DMS53 (cell line): ENCODE measurements at places on chromosomes 16 and 17.

DNA sequence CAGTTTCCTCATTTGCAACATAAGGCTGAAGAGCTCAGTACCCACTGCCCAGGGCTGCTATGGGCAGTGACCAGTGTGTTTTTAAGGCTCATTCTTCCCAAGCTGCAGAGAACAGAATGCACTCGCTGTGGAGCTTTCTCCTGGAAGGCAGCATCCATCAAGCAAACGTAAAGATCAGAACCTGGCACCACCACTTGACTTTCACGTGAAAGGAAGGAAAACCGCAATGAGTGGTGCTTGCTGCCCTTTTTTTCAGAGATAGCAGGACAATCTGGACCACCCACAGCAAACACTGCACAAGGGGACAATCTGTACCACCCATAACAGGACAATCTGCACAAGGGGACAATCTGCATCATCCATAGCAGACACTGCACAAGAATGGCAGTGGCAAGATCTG is 11.2 kb downstream of the CSNK1D start:
- DNase-seq = no peak

GRCh38 chr17:57143361-57143760 is 58.3 kb downstream of the AKAP1 start:
- no peak for DNase-seq

DNA sequence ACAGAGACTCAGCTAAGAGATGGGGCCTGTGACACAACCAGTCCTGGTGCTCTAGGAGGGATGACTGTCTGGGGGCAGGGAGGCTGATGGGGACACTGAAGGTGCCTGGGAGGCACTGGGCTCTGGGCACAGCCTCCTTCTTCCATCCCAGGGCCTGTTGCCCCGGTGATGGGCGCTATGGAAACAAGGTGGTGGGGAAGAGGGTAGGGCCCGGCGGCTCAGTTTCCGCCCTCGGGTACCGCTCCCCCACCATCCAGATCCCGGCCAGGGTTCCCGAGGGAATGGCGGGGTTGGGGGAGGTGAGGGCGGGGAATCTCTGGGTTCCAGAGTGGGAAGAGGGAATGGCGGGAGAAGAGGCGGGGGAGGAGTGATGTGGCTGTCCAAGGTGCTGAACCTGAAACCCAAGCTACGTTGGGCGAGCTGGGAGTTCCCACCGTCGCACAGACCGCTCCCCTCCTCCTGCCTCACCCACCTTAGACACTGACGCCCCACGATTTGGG is 981 bp downstream of the KCNH4 start:
- peak; percentile 39 for DNase-seq

DNA sequence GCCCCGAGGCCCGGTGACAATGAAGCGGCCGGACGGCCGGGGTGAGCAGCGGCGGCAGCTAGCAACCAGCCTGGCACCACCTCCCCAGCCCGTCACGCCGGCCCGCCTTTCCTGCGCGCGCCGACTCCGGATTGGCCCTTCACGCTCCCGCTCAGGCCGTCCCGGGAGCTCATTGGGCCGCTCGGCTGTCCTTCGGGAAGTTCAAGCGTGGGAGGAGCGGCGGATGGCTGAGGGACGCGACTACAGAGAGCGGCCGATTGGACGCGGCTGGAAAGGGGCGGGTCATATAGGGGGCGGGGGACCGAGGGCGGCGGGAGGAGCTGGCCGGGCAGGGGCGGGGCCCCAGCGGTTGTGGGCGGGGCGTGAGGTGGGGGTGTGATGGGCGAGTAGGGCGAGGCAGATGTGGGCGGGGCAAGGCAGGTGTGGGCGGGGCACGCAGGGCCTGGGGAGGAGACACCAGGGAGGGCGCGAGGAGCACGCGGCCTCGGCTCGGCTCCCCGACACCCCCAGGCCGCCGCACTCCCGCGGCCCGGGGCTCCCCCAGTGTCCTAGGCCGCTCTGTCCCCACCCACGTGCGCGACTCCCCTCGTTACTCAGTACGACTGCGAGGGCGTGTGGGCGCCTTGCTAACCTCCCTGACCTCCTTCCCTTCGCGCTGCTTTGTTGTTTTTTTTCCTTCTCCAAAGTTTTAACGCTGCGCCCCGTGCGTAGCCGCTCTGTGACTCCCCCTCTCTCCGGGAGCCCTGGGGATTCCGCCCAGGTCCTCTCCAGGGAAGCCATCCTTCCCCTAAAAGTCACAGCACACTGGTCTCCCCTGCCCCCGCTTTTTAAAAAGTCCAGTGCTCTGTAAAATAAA is at the start of gene CEP131:
TSS of gene CEP131 (minus strand) at position 60 of the 856 bp plus-strand sequence. CDS start 2,909 bp downstream, outside the sequence.
- peak; percentile 100 for DNase-seq

DNA sequence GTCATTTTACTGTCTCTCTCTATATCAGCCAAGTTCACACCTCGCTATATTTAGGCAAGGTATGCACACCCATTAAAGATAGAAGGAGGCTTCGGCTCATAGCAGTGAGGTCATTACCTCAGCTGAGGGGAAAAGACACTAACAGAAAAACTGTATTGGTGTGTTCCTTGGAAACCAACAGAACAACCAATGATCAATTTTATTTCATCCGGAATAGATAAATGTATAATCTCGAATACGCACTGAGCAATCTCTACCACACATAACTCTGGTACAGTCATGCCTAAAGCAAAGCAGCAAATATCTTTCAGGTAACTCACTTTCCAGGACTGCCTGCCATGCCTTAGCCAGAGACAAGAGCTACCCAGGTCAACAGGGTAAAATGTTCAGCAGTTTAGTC is 109.9 kb upstream of the CORO6 start:
- no peak for DNase-seq

GRCh38 chr17:10107316-10108165 is 90.9 kb downstream of the GAS7 start:
- no peak for DNase-seq

DNA sequence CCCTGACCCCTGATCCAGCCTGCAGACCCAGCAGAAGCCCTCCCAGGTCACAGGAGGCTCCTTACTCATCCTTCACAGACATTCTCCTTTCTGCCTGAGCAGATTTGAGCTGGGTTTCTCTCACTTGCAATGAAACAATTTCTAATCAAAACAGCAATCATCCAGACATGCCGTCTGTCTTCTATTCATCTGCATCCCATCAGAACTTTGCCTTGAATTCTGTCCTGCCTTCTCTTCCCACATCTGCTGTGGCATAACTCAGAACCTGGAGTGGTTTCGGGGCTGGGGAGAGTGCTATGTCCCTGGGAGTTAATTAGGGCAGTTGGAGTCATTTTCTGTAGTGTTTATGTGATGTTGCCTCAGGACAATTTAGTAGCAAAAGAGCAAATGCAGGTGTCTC is 278.6 kb downstream of the CBLN1 start:
- no peak for DNase-seq

GRCh38 chr16:50310308-50311133 is 44.2 kb downstream of the ADCY7 start:
- no peak for DNase-seq

GRCh38 chr16:85104821-85105391 is 7.4 kb downstream of the CIBAR2 start:
- peak; percentile 51 for DNase-seq

DNA sequence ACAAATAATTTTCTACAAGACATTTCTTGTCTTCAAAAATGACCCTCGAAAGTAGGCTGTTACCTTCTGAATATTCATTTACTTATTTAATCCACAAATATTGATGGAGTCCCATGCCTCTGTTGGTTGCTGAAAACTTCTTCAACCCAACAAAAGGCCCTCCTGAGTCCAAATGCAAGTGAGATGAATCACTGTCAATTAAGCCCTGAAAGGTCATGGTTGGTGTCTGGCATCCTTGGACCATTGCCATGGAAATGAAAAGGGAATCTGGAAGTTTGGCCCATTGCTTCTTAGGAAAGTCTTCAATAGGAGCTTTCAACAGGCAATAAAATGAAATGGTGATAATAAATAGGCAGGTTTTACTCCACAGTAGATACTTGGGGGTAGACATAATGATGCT is 364.7 kb upstream of the DYNLRB2 start:
- DNase-seq = peak; percentile 20

GRCh38 chr16:66728804-66729203 is 22.6 kb downstream of the DYNC1LI2 start:
- no peak for DNase-seq

GRCh38 chr17:78342449-78343186 is 17.3 kb downstream of the SOCS3 start:
- peak; percentile 66 for DNase-seq

DNA sequence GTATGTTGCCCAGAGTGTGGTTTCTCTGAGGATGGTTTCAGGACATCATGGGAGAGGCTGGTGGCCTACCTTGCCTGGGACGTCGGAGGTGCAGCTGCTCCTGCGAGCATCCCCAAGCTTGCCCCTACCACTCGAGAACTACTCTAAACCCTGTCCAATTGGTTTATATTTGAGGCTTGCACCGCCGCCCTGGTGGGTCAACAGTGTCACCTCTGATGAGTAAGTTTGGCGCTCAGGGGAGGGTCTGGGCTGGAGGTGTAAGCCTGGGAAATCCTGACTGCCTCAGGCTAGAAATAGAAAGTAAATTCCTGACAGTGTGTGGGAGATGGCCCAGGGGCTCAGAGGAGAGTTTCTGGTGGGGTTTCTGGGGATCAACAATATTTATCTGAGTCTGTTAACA is 48.2 kb downstream of the CCDC42 start:
- no peak for DNase-seq

GRCh38 chr17:58338841-58339754 is 10.5 kb upstream of the TSPOAP1 start:
- DNase-seq = no peak

DNA sequence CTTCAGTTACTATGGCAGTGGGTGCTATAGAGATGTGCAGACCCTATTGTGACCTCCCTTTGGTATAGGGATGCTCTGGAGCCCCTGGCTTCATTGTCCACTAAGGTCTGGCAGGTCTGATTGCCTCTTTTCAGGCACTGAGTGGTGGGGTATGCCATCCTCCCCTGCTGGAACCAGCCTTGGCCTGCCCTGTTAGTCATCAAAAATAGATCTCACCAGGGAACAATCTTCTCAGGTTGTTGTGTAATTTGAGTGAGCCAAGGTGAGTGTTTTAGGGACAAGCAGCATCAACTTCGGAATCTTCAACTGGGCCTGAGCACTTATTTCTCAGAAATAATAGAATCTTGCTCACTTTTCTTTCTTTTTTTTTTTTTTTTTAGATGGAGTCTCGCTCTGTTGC is 19.6 kb downstream of the HMOX2 start:
- no peak for DNase-seq

- peak; percentile 48 for DNase-seq
These were observed 4.4 kb upstream of the SNX29 start for GRCh38 chr16:11972128-11972527.

GRCh38 chr16:12617401-12617819 is 186.3 kb downstream of the CPPED1 start:
- peak; percentile 5 for DNase-seq

- peak; percentile 6 for DNase-seq
These were observed 11.6 kb downstream of the KRTAP9-7 start for GRCh38 chr17:41287050-41287449.

DNA sequence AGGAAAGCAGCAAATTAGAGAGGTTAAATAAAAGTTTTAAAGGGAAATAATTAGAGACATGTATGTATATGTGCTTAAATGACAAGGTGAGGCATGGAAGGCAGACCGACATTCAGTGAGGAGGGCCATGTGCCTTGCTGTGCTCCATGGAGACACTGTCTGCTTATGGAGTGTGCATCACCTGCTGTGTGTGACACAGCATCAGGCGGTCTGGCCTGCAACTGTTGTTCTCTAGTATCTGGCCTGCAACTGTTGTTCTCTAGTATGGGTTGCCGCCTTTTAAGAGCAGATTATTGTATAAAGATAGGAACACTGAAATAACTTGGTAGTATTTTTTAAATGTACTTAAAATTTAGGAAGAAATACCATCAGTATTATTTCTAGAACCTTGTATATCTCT is 225.1 kb downstream of the LGALS9B start:
- no peak for DNase-seq

- DNase-seq = peak; percentile 35
These were observed 15.9 kb downstream of the TMEM92 start for GRCh38 chr17:50289991-50290702.

- no peak for DNase-seq
These were observed 277.2 kb upstream of the CCL2 start for GRCh38 chr17:33977729-33978514.

DNA sequence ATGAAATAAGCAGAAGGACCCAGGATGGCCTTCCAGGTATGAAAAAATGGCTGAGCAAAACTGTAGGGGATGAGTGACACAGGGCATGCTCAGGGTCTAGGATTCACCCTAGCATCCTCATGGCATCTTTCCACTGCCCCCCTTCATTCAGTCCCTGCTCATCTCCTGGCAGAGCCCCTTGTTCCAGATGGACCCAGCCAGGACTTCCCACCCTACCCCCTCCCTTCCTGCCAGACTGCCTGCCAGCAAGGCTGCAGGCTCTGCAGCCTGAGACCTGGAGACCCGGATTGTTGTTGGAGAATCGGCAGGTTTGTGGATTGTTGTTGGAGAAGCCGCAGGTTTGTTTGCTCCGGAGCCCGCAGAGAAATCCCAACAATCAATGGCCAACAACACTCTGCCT is 6.6 kb downstream of the SEZ6 start:
- no peak for DNase-seq

DNA sequence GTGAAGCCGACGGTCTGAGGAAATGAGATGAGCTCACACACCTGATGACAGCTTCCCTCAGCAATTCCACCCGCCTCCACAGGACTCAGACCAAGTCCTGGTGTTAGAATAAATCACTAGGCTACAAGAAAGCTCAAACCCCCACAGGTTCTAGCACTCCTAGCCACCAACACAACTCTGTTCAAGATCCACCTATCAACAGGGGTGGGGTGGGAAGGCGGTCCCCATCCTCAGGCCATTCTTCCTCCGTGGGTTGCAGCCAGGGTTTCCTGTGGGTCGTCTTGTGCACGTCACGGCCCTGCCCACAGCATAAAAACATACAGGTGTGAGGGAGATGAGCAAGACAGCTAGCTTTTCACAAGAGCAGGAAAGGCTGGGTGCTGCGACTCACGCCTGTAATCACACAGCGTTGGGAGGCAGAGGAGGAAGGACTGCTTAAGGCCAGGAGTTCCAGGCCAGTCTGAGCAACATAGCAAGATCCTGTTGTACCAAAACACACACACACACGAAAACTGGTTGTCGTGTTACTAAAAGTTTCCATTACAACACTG is 81.1 kb downstream of the ANKRD11 start:
- DNase-seq = no peak

GRCh38 chr16:17334096-17334495 is 136.7 kb downstream of the XYLT1 start:
- no peak for DNase-seq

- peak; percentile 55 for DNase-seq
These were observed 1.3 kb downstream of the ARMC5 start for GRCh38 chr16:31460582-31461002.

DNA sequence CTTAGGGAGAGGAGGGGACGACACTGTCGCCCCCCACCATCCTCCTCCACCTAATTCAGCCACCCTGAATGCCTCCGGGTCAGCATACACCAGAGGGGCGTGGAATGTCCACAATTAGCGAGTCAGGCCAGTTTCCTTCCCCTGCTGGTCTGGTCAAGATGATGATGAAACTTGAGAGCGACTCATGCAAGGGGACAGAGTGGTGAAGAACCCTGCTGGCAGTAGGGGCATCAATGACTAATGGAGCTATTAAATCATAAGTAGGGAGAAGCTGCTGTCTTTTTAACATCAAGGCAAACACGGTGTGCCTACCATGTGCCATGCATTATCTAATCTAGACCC is 7.2 kb downstream of the SPACA3 start:
- DNase-seq = no peak

- DNase-seq = no peak
These were observed 30.4 kb downstream of the ZNF624 start for GRCh38 chr17:16623282-16623681.
